ENCODE measurements at places on chromosomes 13 and 19. TPM values are rescaled to one million over a fixed set of nuclear protein-coding genes. Genes with fewer than 3 reads are reported as not detected.

KXD1 gene
- 38.3 TPM for total RNA-seq

DGKH gene
- 9.3 TPM for total RNA-seq

AMER2 gene
- total RNA-seq = not detected

SBSN gene
- total RNA-seq = not detected

ZNF155 gene
- total RNA-seq = 4.0 TPM

ZNF625 gene
- total RNA-seq = 3.1 TPM

FFAR1 gene
- total RNA-seq = not detected

C2CD4C gene
- 1.9 TPM for total RNA-seq

ATP4B gene
- not detected for total RNA-seq

MEIS3 gene
- 5.6 TPM for total RNA-seq

DBP gene
- 3.2 TPM for total RNA-seq

ZNF606 gene
- 13.2 TPM for total RNA-seq

TMEM145 gene
- total RNA-seq = not detected

KCNN4 gene
- total RNA-seq = 0.15 TPM

SUGT1 gene
- 58.7 TPM for total RNA-seq

SHANK1 gene
- total RNA-seq = 0.48 TPM

PVR gene
- 122 TPM for total RNA-seq

PTPRS gene
- 82.6 TPM for total RNA-seq

THSD1 gene
- 5.6 TPM for total RNA-seq

All from heart left ventricle (tissue), 16 donors.